Lower lobe of right lung (tissue), 2 donors: ENCODE measurements at places on chromosomes 3 and 15. TPM values are rescaled to one million over a fixed set of nuclear protein-coding genes. Genes with fewer than 3 reads are reported as not detected.

The FOXL2NB gene
- total RNA-seq, result not detected

The SERINC4 gene
- total RNA-seq, result not detected

The ATOSA gene
- 46.7 TPM for total RNA-seq

The RBP2 gene
- 3.1 TPM for total RNA-seq

DNA sequence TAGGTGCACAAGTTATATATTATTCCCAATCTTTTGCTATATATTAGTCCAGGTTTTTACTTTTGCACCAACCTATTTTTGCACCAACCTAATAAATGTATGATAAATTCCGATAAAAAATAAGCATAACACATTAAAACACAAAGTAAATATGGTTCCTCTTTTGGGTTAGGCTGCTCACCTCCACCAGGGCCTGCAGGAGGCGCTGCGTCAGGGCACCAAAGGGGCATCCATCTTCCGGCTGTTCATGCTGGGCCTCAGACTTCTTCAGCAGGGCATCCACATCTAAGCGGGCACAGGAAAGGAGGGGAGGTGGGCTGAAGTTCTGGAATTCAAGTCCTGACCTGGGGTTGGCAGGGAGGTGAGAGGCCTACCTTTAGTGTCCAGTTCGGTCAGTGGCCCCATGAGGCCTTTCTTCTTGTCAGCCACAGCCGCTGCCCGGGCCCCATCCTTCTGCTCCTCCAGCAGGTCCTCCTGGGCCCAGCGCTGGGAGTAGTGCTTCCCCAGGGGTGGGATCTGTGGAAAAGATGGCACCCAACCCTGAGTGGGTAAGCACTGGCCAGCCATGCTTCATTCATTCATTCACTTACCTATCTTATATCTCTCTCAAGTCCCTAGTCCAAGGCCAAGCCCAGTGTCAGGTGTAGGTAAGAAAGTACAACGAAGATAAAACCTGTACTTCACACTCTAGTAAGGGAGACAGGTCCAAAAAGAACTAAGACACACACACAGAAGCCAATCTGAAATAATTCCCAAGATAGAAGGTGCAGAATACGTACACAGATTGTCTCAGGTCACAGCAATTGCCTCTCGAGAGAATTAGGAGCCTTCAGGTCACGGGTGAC lies 5.2 kb downstream of the TADA3 start:
- DNase-seq, result no peak

- DNase-seq, result no peak
Observed at GRCh38 chr3:126958638-126959085, 24.3 kb upstream of the PLXNA1 start.

DNA sequence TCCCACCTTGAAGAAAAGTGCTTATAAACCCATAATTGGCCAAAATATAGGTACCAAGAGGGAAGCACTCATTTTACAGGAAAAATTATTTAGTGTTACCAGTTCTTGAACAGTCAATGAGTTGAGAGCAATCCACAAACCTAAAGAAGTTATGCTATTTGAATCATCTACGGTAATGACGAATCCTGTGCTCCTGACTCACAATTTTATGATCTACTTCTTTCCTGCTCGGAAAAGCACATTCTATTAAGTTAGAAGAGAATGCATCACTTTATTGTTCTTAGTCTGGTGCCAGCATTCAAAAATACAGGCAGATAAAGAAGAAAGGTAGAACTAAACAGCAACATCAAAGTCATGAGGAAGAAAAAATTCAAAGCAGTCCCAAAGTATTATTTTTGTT lies 33.2 kb downstream of the CHRM5 start:
- no peak for DNase-seq

- no peak for DNase-seq
Observed at GRCh38 chr15:90008607-90009006, 7.5 kb downstream of the ZNF710 start.

DNA sequence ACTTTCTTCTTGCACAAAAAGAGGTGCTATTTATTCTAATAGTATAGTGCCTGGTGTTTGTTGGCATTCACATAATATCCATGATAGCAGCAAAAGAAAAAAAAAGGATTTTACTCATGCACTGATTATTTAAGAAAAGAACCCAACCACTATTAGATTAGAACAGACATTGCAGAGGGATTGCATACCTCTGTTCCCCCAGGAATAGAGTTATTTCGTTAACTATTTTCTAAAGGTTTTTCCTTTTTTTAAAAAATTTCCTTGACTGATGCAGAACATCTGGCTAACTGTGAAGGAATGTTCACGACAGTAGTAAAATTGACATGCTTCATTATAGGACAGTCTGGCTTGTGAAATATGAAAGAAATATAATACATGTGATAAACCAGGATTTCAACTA lies 136.6 kb upstream of the PTX3 start:
- DNase-seq, result no peak

DNA sequence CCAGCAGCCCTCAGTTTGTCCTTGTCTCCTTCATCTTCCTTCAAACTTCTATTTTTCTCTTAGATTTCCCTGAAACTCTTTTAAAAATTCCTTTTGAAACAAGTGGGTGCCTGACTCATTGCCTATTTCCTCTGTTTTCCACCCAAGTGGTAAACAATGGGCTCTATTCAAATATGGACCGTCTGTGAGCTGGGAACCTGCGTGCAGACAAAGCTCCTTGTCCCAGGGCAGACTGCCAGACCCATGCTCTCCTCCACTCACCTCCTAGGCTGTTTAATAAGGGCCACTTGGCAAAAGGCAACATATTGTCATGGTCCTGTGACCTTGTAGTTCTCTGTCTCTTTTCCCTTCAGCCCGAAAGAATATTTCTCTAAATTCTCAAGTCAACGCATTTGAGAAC lies 332.7 kb upstream of the THBS1 start:
- peak; percentile 52 for DNase-seq

- DNase-seq, result no peak
Observed at GRCh38 chr3:154886437-154886836, 193.7 kb upstream of the MME start.

GRCh38 chr3:5488771-5489170 lies 301.3 kb downstream of the EDEM1 start:
- DNase-seq, result no peak

GRCh38 chr3:69219101-69219708 lies 96.8 kb upstream of the LMOD3 start:
- no peak for DNase-seq

DNA sequence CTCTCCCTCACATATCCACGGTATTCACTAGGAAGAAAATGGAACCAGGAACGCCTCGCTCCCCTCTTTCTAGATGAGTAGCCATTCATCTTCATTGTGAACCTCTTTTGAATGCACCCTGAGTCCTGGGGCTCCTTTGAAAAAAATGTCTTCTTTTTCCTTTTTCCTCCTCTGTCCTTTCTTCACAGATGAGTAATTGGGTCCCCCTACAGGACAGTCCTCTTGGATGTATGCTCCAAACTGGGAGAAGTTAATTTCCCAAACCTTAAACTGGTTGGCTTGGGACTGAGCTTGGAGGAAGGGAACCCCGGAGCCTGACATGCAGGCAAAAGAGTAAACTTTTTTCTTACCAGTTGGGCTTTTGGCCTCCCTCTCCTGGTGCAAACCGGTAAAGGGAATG lies 108.8 kb downstream of the DPH6 start:
- no peak for DNase-seq

DNA sequence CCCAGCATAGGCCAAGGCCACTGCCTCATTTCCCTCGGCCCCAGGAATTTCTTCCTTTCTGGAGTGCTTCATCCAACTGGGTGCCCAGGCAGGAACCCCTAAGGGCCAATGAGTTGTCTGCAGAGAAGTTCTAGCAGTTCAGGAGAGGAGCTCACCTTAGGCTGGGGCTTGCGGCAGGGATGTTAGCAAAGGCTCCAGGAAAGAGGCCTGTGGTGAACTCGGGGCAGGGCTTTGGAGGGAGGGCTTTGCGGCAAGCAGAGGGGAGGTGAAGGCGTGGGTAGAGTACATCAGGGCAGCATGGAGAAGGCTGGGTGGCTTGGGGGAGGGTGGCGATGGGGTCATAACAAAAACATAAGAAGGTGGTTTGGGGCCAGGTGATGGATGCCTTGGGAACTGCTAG lies 1.1 kb downstream of the GHRL start:
- no peak for DNase-seq

GRCh38 chr3:123583561-123583960 lies 1.3 kb downstream of the HACD2 start:
- no peak for DNase-seq

- DNase-seq, result no peak
Observed at GRCh38 chr15:58862326-58862725, 71.2 kb downstream of the SLTM start.
